HS-27A (cell line): ENCODE measurements at places on chromosomes 13 and 19.

GRCh38 chr13:113452942-113453901 is at the start of gene ADPRHL1:
Gene ADPRHL1 (minus strand): TSS chr13:113453488. CDS start chr13:113453437, 51 bp downstream.
- DNase-seq, result no peak

DNA sequence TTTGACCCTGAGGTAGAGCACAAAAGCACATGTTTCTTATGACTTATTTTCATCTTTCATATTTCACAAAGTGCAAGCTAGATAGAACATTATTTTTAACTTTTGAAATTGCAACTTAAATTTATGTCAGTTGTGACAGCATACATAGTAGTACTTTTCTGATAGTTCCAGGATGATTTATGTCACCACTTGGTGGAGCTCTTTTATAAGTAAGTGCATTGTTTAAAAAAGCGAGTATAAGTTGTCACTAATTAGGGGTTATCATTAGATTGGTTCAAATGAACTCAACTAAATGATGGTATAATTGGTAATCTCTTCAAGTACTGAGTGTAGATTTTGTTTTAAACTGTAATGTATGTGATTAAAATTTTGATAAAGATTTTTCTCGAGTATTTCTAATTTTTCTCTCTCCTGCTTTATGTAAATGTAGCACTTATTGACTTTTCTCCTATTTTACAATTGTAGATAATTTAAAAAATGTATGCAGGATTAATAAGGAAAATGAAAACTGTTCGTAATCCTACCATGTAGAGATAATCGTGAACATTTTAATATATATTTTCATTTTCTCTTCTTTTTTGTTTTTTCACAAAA is 31.1 kb downstream of the RB1 start:
- no peak for DNase-seq

DNA sequence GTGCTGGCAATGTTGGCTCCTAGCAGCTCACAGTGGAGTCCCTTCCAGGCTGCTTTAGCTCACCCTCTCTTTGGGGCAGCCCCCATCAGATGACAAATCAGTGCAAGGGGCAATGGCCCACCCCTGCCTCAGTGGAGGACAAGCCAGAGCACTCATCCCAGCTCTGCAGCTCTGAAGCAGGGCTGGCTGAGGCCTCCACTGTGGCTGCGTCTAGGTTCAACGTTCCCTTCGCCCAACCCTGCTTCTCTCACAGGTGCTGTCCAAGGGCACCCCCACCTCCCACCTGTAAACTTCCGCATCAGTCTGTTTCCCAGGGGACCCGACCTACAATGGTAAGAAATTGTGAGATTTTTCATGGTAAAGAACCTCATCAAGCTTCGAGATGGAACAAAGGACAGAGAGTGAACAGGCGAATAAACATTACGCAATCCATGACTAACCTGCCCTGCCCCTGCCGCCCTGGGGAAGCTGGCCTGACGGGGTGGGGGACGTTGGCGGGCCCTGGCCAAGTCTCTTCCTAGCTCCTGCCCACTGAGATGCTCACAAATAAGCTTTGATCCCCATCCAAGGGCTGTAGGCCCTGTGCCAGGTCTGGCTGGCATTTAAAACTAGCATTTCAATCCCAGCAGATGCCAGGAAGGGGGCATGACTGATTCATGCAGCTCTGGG is 40.5 kb downstream of the DZIP1 start:
- DNase-seq, result no peak

DNA sequence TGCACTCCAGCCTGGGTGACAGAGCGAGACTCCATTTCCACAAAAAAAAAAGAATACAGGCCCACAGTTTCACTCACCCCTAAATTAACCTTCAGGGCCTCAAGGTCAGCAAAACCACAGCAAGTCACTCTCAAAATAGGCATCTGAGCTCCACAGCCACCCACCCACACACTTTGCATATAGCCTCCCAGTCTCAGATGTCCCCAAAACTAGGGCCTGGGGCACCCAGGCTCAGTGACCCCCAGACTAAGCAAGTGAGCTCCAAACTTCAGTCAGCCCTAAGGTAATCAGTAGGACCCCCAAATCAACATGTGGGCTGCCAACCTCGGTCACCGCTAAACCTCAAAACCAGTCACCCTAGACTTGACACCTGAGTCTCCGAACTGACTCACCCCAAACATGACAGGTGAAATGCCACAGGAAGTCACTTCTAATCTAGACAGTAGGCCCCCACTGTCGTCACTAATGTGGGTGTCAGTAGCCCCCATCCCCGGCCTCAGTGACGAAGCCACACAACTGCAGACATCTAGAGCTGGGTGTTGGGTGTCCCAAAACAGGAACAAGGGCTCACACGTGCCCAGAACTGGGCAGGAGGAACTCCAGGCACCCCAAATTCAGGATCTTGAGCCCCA is 13.9 kb downstream of the RABAC1 start:
- no peak for DNase-seq

GRCh38 chr13:45335397-45336024 is 5.5 kb downstream of the TPT1 start:
- no peak for DNase-seq

DNA sequence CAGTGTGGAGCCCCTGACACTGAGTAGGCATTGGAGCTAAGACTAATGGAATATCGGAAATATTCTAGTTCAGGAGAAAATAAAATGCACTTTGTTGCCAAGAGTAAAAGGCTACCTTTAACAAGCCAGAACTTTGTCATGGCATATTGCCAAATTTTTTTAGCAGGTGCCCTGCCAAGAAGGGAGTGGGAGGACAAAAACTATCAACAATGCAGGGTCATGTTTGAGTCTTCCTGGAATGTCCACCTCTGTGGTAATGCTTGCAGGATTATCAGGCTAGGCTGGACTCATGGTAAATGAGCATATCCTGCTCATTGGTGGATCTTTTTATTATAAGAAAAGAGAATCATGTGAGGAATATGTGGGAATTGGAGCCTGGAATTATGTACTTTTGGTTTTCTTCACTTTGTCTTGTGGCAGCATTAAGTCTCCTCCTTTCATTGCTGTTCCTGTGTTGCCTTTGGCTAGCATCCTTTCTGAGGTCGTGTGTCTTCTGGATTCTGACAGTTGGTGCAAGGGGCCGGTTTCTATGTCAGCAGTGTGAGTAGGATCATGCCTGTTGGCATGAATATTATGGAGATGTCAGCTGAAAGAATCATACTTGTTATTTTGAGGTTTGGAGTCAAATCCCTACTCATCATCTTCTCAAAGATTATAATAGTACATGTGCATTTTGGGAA is 122.9 kb upstream of the SPRY2 start:
- no peak for DNase-seq

GRCh38 chr13:114275304-114275703 is 6.1 kb upstream of the UPF3A start:
- DNase-seq, result no peak

- no peak for DNase-seq
These were observed 40.7 kb upstream of the DOCK9 start for GRCh38 chr13:99018418-99019180.

GRCh38 chr19:53864308-53864836 is 3.3 kb upstream of the MYADM start:
- DNase-seq, result no peak

- no peak for DNase-seq
These were observed 67.1 kb upstream of the TSC22D1 start for GRCh38 chr13:44643256-44643655.

DNA sequence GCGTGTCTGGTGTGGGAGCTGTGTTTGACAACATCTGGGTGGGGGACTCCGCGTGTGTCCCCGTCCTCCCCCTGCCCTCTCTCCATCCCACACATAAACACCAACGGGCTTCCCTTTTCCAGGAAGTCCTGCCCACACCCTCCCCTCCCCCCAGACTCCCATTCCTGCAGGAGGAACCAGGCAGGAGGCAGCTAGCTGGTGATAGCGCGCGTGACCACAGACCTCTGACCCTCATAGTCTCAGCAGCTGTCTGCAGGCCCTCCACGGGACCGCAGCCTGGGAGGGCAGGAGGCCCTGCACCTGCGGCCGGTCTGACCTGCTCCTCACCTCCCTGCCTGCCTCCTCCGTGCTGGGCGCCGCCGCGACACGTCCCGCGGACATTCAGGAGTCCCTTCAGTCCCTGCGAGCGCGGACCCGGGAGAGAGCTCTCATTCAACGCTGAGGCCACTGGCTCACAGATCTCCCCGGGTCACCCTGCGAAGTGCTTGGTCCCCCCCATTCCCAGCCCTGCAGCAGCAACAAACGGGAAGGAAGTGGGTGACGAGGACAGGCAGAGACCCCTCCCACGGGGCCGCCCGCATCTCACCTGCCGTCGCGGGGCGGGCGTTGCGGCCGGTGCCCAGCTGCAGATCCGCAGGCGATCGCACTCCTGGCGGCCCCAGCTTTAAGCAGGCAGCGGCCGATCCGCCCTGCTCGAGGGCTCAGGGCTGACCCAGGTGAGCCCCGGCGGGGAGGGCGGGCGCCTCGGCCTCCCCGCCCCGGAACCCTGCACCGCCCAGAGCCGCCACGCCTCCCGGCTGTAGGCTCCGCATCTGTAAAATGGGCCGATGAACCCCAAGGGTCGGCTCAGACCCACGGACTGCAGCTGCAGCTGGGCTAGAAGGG is 1.1 kb upstream of the ACP5 start:
- no peak for DNase-seq

DNA sequence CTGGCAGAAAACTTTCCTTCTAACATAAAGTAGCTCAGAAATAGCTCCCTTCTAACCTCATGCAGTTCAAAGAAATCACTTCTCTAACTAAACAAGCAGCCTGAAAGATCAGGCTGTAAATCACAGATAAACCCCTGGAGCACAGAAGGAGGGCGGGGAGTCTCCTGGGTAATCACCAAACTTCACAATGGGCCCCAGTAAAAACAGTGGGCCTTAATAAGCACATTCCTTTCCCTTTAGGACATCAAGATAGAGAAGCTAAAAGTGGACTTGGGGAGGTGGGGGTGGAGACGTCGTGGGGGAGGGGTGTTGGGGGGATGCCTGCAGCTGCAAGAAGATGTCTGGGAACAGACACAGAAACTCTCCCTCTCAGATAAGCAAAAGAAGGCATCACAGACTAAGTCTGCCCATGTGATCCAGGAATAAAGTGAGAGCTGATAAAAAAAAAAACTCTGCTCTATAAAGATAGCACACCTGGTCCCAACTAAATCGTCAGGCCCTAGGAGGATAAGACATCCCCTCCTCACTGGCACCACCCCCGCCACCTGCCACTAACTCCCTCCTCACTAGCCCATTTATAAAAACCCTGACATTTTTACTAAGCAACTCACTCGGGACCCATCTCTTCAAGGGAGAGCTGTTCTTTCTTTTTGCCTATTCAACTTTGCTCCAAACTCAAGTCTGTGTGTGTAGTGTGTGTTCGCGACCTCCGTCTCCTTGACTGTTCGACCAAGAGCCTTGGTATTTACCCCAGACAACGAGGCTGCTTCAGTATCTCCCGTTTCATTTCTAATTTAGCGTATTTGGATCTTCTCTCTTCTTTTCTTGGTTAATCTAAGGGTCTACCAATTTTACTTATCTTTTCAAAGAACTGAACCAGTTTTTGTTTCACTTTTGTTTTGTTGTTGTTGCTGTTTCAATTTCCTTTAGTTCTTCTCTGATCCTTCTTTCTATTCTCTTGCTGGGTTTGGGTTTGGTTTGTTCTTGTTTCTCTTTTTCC is 31.7 kb downstream of the DNAJC15 start:
- DNase-seq, result peak; percentile 29

DNA sequence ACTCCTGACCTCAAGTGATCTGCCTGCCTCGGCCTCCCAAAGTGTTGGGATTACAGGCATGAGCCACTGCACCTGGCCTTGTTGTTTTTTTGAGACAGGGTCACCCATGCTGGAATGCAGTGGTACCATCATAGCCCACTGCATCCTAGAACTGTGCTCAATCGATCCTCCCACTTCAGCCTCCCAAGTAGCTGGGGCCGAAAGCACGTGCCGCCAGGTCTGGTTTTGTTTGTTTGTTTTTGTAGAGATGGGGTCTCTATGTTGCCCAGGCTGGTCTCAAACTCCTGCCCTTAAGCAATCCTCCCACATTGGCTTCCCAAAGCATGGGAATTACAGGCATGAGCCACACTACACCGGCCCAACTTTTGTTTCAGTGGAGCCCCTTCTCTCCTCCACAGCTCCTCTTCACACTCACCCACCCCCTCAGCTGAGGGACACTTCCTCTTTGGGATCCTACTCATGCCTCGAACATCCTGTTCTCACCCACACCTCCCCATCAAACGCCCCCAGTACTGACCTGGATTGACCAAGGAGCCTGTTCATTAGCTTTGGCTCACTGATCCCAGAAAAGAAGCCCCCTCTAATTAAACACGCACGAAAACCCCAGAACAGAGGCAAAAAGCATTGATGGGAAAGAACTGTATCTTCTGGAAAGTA is 12.8 kb upstream of the CERS4 start:
- DNase-seq, result no peak

- DNase-seq, result no peak
These were observed 609.5 kb downstream of the UQCRFS1 start for GRCh38 chr19:28603453-28603852.

GRCh38 chr13:72643311-72643989 is 84.0 kb downstream of the MZT1 start:
- peak; percentile 11 for DNase-seq

DNA sequence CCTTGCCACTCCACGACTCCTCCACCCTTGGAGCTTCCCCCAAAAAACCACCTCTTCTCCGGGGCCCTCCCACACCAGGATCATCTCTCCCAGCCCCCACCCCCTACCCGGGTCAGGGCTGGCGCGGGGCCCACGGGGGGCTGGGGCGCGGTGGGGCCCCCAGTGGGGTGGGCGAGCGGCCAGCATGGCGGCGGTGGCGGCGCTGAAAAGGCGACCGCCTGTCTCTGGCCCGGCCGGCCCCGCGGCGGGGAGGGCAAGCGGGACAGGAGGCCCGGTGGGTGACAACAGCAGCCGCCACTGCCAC is 850 bp downstream of the DYRK1B start:
- DNase-seq, result no peak

DNA sequence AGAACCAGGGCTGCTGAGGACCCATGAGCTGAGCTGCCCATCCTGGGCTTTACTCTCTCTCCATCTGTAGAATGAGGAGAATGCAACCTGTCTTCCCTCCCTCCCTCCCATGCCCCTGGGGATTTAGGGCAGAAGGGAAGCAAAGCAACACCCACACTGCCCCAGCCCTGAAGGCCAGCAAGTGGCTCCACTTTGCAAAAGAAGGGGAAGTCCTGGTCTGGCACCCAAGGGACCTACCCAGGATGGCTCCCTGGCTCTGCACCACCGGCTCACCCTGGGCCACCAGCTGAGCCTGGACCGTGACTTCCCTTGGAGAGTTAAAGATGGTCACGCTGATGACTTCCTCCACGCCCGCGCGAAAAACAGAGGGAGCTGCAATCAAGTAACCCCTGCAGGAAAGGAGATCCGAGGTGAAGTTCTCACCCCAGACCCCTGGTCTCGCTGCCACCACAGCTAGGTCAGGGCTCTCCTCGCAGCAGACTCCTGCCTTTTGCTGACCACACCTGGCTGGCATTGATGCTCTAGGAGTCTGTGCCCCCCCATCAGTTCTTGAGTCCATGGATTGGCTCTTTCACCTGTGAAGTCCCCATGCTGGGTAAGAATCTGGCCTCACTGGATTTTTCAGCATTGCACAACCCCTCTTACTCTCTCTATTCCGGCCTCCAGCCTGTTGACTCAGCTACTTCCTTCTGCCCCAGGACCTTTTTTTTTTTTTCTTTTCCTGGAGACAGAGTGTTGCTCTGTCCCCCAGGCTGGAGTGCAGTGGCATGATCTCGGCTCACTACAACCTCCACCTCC is 4.6 kb downstream of the CPAMD8 start:
- no peak for DNase-seq

- no peak for DNase-seq
These were observed 81.2 kb upstream of the ABCC4 start for GRCh38 chr13:95382411-95382810.

- DNase-seq, result no peak
These were observed 276.8 kb downstream of the DLEU7 start for GRCh38 chr13:50566646-50567045.

- no peak for DNase-seq
These were observed 11.6 kb downstream of the CNFN start for GRCh38 chr19:42378225-42379215.

- DNase-seq, result peak; percentile 92
These were observed 6.2 kb downstream of the HRC start for GRCh38 chr19:49148784-49149651.
